ENCODE measurements at places on chromosomes 5 and 9. TPM values are rescaled to one million over a fixed set of nuclear protein-coding genes. Genes with fewer than 3 reads are reported as not detected.

DNA sequence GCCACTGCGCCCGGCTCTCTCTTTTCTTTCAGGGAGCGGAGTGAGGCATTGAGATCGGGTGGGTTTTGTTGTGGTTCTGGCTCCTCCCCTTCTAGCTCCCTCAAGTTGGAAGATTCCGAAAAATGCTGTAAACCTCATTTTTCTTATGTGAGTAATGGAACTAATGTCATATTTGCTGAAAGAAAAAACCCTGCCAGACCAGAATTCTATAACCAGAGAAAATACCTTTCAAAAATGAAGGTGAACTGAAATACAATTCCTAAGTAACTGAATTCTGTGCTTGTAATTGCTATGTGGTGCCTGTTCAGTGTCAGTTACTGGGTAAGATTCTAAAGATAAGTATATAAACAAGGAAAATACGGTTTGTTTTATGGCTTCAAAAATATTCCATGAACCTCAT, 30.9 kb upstream of the CDK20 start:
- no peak for DNase-seq

DNA sequence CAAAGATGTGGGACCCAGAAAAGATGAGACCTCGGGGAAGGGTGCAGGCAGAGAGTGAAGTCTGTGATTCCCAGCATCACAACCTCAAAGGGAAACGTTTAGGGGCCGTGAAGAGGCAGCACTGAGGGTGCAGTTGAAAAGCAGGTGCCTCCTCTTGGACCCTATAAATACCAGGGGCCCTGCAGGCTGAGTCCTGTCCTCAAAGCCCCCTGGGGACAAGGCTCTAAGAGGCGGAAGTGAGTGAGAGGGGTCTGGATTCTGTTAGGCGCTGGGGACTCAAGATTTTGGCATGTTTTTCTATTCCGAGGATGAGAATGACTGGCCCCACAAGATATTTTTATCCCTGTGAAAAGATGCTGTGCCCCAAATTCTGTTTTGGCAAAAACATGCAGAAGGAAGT, 107.8 kb downstream of the THBS4 start:
- no peak for DNase-seq

- DNase-seq: no peak
Measured at GRCh38 chr9:108081112-108081511, 591.5 kb upstream of the KLF4 start.

- no peak for DNase-seq
Measured at GRCh38 chr5:154794525-154795234, 39.5 kb downstream of the LARP1 start.

DNA sequence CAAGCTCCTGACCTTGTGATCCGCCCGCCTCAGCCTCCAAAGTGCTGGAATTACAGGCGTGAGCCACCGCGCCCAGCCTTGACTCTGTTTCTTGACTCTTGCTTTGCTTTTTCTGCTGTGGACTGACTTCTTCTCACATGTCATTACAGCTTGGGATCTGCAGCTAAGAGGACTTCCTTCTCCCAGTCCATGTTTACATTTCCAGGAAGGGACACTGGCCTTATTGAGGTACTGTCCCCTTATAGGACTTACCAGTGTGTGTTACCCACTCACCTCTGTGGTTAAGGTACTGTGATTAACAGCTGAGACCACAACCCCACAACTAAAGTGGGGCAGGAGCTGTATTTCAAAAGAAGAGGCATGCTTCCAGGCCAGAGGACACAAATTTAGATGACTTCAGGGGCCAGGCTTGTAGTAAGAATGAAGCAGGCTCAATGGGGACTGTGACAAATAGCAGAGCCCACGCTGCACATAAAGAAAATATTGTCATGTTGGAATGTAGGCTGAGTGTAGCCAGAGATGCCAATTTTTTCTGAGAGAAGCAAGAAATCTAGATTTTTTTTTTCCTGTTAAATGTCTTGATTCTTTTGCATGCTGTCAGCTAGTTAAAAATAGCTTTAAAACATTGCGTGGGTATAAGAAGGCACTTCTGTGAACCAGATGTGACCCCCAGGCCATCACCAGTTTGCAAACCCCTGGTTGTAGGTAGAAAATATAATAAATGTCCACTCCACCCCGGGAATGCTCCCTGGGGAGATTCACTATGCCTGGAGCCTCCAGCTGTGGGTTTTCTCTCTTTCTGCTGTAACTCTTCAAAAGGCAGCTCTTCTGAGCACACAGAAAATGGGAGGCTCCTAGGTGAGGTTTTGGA, 75.0 kb downstream of the PTPDC1 start:
- DNase-seq: no peak

GRCh38 chr9:33445389-33446239, 1.8 kb downstream of the AQP3 start:
- no peak for DNase-seq

- no peak for DNase-seq
Measured at GRCh38 chr5:96844481-96844990, 31.8 kb upstream of the ERAP2 start.

Gene EDIL3
- 1.2 TPM for total RNA-seq

GRCh38 chr9:110776221-110776620, 107.6 kb downstream of the MUSK start:
- no peak for DNase-seq

Gene HTR1A
- total RNA-seq: not detected

DNA sequence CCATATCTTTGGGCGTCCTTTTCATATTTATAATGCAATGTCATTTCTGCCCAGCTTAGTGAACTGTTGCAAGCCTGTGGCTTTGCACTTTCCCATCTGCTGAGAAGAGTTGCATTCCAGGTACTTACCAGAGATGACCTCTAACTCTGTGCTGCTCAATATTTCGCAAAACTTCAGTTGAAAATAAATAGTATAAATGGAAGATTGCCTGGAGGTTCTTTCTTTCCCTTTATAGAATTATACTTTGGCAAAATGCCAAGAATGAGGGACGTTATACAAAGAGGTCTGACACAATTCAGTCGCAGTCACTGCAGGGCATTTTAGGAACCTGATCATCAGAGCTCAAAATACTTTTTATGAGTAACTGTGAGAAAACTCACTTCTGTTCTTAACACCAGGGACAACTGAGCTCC, 18.9 kb upstream of the VLDLR start:
- DNase-seq: no peak

DNA sequence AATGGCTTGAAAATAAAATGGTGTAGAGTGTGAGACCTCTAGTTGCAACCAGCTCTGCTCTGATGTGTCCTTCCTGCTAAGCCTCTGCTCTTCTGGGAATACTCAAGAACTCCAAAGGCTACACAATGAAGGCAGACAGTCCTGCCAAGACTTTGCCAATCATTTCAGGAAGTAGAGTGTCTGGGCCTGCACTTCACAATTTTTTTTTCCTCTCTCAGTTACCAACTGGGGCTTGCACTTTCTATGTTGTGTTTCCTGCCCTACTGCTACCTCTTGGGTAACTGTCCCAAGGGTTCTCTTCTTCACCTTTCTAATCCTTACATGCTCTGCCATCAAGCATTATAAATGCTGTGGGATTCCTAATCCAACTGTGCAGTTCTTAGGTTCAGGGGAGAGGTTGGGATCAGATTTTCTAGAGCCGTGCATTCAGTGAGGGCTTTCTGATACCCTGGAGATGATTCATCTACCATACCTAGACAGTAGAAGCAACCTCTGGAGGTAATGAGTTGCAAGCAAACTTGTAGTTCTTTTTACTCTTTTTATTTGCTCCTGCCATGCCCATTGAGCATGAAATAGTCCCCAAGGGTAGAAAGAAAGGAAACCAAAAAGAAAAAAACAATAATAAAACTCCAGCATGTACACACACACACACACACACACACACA, 365.9 kb downstream of the MLLT3 start:
- DNase-seq: no peak

DNA sequence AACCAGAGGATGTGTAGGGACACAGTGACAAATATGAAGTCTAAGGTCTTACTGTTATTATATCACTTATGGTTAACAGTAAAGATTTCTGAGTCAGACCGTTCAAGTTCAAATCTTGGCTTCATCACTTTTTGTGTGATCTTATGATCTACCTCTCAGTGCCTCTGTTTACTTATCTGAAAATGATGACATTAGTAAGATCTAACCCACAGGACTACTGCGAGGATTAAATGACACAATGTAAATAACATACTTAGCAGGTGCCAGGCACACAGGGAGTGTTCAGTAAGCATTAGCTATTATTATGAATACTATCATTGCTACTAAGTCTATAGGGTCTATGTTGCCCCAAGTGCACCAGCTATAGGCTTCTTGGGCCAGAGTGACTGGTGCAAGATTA, 2.0 kb downstream of the IRF1 start:
- no peak for DNase-seq

DNA sequence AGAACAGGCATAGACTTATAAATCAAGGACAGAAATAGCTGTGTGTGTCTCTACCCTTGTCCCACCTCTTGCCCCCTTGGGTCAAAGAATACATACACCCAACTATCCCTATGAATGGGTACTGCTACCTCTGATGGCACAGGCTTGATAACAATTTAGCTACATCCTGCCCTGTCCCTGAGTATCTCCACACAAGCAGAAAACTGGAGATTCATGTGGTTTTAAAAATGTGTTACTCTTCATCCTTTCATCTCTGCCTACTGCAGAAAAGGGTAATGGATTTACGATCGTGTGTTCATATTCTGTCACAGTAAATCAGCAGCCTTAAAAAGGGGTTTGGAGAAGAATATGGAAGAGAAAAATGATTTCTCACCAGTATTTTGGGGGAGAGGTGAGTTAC, 49.2 kb upstream of the NREP start:
- no peak for DNase-seq

DNA sequence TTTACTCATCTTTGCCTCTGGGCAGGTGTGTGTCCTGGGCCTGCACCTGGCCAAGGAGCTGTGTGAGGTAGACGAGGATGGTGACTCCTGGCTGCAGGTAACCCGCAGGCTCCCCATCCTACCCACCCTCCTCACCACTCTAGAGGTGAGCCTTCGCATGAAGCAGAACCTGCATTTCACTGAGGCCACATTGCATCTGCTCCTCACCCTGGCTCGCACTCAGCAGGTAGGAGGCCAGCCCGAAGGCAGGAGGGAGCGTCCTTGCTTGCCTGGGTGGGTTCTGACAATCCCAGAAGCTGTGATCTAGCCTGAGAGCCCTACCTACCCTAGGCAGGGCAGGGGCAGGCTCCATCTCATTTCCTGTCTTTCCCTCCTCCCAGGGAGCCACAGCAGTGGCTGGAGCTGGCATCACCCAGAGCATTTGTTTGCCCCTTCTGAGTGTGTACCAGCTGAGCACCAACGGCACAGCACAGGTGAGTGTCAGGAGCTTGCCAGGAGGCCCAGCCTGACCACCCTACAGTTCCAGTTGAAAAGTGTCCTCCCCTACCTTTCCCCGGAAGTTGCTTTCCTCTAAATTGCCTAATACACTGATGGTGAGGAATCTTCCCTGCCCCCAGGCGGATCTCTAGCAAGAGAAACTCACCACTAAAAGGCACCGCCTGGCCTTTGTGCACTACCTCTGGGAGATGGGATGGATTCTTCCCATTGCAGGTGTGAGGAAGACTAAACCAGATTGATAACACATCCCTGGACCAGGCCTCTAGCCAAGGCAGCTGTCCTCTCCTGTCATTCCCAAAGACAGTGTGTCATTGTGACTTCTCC, 26.4 kb downstream of the SH3GLB2 start:
- DNase-seq: no peak

- DNase-seq: no peak
Measured at GRCh38 chr9:1458503-1458902, 408.3 kb downstream of the DMRT2 start.

Gene PPP2R2B
- total RNA-seq: 4.1 TPM
